ENCODE measurements at places on chromosomes 3 and 15.

DNA sequence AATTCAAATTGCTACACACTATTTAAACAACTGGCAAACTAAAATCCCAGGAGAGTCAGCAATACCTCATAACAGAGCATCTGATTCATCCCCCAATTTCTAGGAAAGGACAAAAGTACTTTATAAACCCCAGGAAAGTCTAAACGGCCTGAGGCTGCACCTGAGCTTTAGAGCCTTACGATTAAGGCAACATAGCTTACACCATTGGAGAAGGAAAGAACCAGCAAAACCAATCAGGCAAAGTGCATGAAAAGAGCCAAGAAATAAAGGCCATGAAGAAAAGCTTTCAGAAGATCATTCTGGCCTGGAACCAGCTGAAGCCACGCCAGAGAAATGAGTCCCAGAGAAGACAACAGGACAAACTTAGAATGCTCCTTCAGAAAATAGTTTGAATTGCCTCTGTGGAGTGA is 48.1 kb downstream of the PTPN9 start:
- no peak for DNase-seq

DNA sequence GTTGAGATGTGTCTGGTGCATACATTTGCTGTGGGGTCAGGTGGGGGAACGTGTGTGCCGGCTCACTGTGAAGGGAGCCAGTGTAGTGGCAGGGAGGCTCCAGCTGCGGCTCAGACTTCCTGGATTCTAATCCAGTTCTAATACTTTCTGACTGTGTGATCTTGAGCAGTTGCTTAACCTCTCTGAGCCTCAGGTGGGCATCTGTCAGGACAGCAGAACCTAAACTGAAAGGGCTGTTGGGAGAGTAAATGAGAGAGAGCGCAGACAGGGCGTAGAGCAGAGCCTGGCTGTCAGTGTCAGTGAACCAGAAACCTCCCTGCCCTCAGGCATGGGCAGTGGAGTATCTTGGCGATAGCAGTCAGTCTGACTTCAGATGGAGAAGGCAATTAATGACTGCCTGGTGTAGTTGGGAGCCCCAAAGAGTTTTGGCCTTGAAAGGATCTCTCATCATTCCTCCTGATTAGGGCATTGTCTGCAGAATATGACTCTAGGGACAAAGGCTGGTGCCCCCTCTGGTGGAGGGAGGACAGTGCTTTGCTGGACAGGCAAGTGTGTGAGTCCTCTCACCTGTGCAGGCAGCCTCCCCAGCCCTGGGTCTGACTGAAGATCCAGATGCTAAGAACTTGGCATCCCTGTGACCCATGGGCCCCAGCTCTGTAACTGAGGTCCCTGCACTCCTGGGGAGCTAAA is 9.6 kb downstream of the KBTBD13 start:
- no peak for DNase-seq

GRCh38 chr15:74408815-74409214 is 24.9 kb downstream of the SEMA7A start:
- no peak for DNase-seq

GRCh38 chr15:66911131-66911700 is 154.2 kb upstream of the SMAD3 start:
- no peak for DNase-seq
